ENCODE measurements at places on chromosomes 7 and 10.

GRCh38 chr10:96708456-96708855, 11.9 kb downstream of the PIK3AP1 start:
- no peak for DNase-seq

DNA sequence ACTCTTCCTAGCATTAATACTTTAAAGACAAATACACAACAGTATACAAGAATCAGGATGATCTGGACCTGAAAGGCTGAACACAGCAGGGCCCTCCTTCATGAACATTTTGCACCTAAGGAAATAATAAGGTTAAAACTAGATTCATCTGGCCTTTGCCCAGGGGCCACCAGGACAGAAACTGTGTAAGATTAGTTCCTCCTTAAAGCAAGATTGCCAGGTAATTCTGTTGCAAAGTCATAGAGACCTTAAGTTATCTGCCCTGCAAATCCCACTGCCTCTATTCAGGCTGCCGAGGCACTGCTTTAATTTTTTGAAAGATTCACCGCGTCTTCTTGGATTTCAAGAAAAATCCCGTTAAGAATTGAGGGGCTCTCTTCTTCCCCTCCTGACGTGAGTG, 1.6 kb upstream of the KIAA1217 start:
- DNase-seq, result no peak

DNA sequence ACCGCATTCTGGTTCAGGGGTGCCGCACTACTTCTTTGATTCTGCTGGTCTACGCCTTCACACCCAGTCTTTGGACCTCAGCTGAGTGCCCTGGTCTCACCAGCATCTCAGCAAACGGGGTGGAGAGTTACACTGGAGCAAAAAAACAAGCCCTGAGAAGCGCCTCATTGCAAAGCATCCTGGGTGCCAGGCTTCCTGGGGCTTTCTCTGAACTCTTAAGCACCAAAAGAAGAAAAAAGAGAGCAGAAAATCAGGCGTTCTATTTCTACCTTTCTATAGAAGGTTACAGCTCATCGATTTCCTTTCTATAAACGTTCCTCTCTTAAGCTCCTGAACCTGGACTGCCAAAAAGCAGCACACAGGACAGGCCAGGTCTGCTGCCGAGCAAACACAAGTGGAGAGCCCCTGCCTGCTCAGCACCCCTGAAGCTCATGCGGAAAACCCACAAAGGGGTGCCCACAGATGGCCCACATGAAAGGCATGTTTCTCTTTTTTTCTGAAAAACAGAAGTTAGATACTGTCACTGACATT, 217.9 kb downstream of the SFMBT2 start:
- no peak for DNase-seq

GRCh38 chr7:81845744-81846241, 75.9 kb upstream of the HGF start:
- no peak for DNase-seq

- DNase-seq, result peak; percentile 94
These were observed 17.1 kb downstream of the ARHGAP21 start for GRCh38 chr10:24706479-24707118.

DNA sequence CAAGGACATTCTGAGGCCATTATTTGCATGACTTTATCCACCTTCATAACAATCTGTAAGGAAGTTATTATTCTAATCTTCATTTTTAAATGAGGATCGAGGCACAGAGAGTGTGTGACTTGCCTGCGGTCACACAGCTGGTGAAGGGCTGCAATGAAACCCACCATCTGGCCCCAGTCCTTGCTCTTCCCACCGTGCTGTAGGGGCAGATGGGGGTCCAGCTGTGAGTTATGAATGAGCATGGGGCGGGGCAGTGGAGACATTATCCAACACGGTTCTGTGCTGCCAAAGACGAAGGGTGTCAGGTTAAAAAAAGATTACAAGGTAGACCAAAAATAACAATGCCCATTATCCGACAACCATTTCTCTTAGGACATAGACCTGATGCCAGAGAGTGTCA, 417.5 kb upstream of the MGMT start:
- DNase-seq, result no peak

DNA sequence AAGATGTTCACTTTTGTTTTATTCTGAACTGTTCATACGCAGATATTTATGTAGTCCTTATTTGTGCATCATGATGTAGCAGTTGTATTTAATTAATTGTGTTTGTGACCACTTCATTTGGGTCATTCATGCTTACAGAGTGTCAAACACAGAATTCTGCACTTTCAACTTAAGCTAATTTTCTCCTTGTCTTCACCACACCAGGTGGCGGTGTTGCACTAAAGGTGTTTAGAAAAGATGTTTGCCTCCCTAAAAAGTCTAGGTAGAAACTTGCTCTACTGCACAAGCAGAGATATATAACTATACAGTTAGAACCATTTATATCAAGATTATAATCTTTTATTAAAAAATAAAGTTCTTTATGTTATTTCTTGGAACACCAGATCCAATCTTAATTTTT, 1.3 kb upstream of the TAS2R38 start:
- DNase-seq, result no peak

DNA sequence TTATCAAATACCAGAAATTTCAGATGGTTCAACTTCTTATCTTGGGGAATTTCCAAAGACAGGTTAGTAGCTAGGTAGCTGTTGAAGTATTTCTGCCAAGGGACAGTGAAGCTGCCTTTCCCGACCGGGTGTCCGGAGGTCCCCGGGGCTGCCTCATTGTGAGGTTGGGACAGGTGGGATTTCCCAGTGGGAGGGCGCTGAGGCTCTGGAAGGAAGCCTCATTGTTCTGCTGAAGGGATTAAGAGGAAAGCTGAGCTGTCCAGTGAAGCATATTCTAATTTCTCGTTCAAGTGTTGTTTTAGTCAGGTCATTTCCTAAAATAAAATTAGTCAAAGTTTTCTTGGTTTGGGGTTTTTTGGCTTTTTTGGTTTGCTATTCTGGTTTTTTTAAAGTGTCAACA, 244.2 kb downstream of the MGMT start:
- DNase-seq, result no peak

GRCh38 chr10:99329554-99330346, 594 bp downstream of the CNNM1 start:
- peak; percentile 22 for DNase-seq

DNA sequence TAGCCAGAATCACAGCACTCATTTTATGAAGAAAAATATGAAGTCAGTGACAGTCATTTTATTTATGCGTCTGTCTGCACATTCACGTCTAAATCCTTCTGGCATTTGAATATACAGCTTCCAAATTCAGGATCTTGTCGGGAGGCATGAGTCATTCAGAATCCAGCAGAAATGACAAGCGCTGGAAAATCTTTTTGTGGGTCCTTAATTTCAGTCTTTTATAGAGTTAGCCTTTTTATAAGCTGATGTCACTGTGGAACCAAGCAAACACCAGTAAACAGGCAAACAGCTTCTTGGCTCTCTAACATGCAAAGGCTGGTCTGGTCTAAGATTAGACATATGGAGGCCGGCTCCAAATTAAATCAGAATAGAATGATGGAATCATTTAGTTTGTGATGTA, 388.2 kb upstream of the TEX47 start:
- peak; percentile 38 for DNase-seq

- DNase-seq, result no peak
These were observed 8.2 kb upstream of the PHYH start for GRCh38 chr10:13308096-13308495.

DNA sequence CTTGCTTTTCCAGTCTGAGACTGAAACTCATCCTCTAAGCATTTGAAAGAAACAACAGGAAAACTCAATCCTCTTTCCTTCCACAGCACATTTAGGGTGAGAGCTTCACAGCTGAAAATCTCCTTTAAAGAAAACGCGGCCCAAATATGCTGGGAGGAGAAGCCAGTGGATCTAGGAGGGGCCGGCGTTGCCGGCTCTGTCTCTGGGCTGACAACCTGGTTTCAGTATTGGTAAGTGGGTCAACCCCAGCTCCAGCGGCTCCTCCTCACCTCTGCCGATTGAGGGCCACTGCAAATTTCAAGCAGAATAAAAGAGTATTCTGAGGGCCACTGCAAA, 75.3 kb upstream of the CPXM2 start:
- DNase-seq, result no peak

DNA sequence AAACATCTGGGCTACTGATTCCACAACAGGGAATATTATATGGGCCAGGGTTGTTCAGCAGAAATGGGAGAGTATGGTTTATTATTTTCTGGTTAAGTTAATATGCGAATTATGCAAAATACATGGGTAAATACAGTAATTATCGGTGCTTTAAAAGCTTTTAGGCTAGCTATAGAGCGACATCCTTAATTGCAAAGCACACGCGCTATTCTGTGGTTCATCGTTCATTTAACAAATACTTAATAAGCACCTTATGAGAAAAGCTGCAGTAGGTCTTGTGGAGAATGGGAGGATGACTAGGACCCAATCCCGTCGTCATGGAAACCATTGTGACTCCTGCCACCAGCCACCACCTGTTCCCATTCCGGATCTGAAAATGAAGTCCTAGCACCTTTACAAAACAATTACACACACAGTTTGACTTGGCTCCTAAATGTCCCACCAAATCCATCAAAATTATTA, 623 bp upstream of the CEP41 start:
- DNase-seq, result peak; percentile 31

DNA sequence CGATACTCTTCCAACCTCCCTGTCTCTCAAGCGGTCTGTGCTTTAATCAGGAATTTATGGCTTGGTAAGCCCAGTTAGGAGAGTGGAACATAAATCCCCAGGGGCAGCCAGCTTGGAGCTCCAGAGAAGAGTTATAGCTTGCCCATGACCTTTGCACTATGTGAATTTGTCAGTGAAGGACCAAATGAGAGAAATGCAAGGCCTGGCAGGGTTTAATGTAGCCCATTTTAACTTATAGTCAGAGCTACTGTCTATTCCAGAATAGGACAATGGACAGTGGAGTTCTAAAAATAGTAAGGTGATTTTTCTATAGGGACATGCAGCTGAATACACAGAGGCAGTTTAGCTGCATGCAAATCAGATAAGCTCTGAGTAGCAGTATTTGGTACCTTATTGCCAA, 142.6 kb upstream of the CAV2 start:
- peak; percentile 27 for DNase-seq

- DNase-seq, result peak; percentile 12
These were observed 64.9 kb downstream of the LCOR start for GRCh38 chr10:96896884-96897589.

DNA sequence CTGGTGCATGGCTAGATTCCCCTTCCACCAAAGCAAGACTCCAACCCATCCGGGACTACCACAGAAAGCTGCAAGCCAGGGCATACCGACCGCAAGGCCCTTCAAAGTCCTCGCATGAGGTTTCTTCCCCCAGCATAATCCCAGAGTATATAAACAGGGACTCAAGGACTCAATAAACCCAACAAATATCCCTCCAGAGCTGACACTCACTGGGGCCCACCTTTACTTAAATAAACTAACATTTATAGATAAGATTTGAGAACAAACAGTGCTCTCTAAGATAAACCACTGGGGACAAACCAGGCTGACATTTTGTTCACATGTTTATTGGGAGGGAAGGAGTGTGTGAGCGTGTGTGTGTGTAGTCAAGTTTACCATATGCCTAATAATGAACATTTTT, 138.2 kb downstream of the ADAM12 start:
- DNase-seq, result no peak

GRCh38 chr7:36764929-36765328, 40.6 kb upstream of the AOAH start:
- DNase-seq, result no peak

Measured in fibroblast of skin of right biceps (primary cell).